Trophoblast cell (in vitro differentiated cells and primary cell): ENCODE measurements at places on chromosomes 3 and 15.

DNA sequence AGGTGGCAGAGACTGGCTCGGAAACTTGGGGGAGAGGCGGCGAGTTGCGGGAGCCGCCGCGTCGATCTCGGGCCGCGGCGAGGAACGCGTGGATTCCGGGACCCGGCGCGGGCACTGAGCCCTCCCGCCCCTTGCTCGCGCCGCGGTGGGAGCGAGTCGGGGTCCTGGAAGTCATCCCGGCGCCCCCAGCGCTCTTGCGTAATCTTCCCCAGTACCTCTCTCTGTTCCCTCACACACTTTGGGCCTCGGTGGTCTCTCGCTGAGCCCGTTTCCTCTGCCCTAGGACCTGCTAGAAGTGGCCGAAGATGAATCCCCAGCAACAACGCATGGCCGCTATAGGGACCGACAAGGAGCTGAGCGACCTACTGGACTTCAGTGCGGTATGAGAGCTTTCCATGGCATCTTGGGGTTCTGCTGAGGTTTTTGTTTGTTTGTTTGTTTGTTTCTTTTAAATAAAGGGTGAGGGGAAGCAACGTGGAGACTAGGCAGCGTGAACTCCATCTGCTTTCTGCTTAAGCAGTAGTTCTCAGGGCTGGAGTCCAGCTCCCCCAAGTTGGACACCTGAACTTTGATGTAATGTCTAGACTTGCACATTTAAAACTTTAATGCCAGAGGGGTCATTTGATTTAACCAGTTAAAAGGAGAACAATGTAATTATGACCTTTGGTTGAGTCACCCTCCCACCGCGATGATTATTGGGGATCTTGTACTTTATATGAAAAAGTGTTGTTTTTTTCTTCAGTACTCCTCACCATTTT lies 1.3 kb downstream of the TCF12 start:
- peaks cover 1% of the 10 kb centered on the region for H3K36me3 ChIP-seq
- H3K27me3 ChIP-seq: no peaks in the 10 kb centered on the region
- H3K4me3 ChIP-seq: peak overlapping the region; percentile 94
- DNase-seq: peak; percentile 44
- H3K4me1 ChIP-seq: peaks cover 4% of the 10 kb centered on the region

- DNase-seq: no peak
- peaks cover 14% of the 10 kb centered on the region for H3K36me3 ChIP-seq
- H3K27ac ChIP-seq: no peak overlapping the region
- no peaks in the 10 kb centered on the region for H3K4me1 ChIP-seq
- H3K27me3 ChIP-seq: no peaks in the 10 kb centered on the region
Observed at GRCh38 chr3:100374521-100374920, 26.4 kb downstream of the TOMM70 start.

DNA sequence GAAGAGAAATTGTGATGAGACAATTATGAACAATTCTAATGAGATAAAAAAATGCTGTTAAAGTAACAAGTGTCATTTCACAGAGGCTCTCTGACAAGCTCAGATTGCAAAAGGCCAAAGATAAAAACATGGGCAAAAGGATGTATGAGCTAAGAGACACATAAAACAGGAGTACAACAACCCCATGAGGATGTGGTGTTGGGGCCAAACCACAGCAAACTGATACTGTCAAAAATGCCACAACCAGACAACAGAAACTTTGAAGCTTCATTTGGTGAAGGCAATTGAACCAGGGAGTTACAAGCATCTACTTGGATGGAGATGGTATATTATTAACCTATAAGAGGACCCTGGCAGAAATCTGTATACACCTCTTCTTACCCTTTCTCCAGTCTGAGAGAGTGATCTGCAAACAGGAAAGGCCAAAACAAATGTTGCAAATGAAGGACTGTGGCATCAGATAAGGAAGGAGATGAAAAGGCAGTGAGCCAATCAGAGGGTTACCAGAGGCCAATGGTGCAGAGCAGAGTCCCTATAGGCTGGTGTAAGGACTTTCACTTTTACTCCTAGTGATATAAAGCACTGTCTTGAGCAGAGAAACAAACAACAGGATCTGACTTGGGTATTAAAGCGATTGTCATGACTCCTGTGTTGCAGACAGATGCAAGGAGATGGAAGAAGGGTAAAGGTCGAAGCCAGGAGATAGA lies 659.0 kb downstream of the NTRK3 start:
- no peak for DNase-seq
- H3K27ac ChIP-seq: no peak overlapping the region
- no peak overlapping the region for H3K4me3 ChIP-seq

GRCh38 chr3:45105855-45106671 lies 40.1 kb downstream of the CDCP1 start:
- no peaks in the 10 kb centered on the region for H3K4me1 ChIP-seq
- no peak overlapping the region for H3K4me3 ChIP-seq
- no peak overlapping the region for H3K27ac ChIP-seq

- H3K36me3 ChIP-seq: no peaks in the 10 kb centered on the region
- H3K27me3 ChIP-seq: no peaks in the 10 kb centered on the region
- no peak for DNase-seq
- H3K4me3 ChIP-seq: no peak overlapping the region
- no peaks in the 10 kb centered on the region for H3K4me1 ChIP-seq
Observed at GRCh38 chr15:31086344-31086743, 15.2 kb downstream of the TRPM1 start.

DNA sequence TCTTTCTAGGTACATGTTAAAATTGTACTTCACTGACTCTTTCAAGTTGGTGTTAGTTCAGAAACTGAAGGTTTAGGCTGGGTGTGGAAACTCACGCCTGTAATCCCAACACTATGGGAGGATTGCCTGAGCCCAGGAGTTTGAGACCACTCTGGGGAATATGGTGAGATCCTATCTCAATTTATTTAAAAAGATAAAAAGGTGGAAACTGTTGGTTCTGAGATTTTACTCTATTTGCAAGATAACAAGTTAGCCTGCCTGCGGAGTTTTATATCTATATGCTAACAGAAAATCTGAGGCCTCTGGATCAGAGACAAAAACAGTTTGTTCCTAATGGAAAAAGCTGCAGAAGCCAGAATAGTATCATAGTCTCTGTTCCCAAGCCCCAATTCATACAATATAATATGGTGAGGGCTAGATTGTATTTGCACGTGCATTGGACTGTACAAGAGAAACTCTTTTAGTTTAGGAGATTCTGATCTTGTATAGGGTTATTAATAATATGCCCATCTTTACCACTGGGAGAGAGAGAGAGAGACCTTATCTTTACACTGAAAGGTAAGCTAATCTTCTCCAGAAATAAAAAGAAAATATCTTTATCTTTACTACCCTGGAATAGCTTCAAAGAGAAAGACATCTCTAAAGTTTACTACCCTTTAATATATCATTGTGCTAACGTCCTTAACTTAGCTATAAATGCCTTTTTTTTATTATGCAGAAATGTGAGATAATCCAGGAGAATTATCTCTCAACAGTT lies 1267.6 kb downstream of the OTOL1 start:
- H3K27me3 ChIP-seq: no peaks in the 10 kb centered on the region
- no peaks in the 10 kb centered on the region for H3K36me3 ChIP-seq
- H3K4me3 ChIP-seq: no peak overlapping the region
- H3K4me1 ChIP-seq: no peaks in the 10 kb centered on the region

DNA sequence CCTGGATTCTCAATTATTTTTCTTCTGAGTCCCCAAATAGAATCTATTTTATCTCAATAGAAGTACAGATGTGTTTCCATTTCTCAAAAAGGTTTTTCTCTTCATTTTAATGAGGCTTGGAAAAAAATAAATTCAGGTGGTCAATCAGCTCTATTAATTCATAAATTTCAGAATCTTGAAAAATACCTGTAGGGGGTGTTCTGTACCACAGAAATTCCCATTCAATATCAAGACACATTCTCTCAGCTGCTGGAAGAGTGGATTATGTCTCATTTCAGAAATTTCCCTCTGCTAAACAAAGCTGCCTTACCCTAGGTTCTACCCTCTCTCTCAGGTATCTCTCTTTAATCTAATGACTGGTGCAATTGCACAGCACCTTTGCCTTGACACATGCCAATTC lies 1121.2 kb downstream of the SI start:
- H3K4me3 ChIP-seq: no peak overlapping the region
- H3K36me3 ChIP-seq: no peaks in the 10 kb centered on the region
- H3K27ac ChIP-seq: no peak overlapping the region
- no peak for DNase-seq
- no peaks in the 10 kb centered on the region for H3K4me1 ChIP-seq

GRCh38 chr15:64072812-64073211 lies 20.8 kb downstream of the CIAO2A start:
- H3K4me1 ChIP-seq: no peaks in the 10 kb centered on the region
- H3K36me3 ChIP-seq: peaks cover 10% of the 10 kb centered on the region
- H3K27ac ChIP-seq: no peak overlapping the region

DNA sequence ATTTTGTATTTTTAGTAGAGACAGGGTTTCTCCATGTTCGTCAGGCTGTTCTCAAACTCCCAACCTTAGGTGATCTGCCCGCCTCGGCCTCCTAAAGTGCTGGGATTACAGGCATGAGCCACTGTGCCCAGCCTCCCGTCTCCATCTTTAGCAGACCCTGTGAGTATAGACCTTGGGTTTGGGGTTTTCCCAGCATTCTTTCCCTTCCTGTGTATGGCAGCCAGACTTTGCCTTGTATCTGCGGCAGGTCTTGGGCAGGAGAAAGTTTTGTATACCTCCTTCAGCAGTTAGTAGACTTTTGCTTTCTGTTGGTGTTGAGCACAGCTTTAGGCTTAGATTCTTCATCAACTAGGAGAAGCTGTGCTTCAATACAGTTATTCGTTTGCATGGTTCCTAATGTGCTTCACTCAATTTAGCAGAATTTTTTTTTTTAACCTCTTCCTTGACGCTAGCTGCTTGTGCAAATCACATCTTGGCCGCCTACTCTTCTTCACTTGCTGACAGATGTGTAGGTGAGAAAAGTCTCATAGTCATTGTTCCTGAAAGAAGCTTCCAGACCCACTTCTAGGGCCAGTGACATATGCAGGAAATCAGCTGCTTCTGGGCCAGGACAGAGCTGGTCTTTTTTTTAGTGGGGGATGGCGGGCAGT lies 38.4 kb downstream of the MAP2K1 start:
- no peaks in the 10 kb centered on the region for H3K36me3 ChIP-seq
- H3K4me3 ChIP-seq: no peak overlapping the region
- no peaks in the 10 kb centered on the region for H3K27me3 ChIP-seq
- no peak overlapping the region for H3K27ac ChIP-seq

- no peak overlapping the region for H3K4me3 ChIP-seq
- no peak overlapping the region for H3K27ac ChIP-seq
- no peaks in the 10 kb centered on the region for H3K4me1 ChIP-seq
- DNase-seq: peak; percentile 16
Observed at GRCh38 chr15:55247311-55247710, 42.3 kb downstream of the RAB27A start.

- no peaks in the 10 kb centered on the region for H3K36me3 ChIP-seq
- peak; percentile 94 for DNase-seq
- peaks cover 5% of the 10 kb centered on the region for H3K4me1 ChIP-seq
Observed at GRCh38 chr3:41681479-41681878, 280.4 kb downstream of the ULK4 start.

DNA sequence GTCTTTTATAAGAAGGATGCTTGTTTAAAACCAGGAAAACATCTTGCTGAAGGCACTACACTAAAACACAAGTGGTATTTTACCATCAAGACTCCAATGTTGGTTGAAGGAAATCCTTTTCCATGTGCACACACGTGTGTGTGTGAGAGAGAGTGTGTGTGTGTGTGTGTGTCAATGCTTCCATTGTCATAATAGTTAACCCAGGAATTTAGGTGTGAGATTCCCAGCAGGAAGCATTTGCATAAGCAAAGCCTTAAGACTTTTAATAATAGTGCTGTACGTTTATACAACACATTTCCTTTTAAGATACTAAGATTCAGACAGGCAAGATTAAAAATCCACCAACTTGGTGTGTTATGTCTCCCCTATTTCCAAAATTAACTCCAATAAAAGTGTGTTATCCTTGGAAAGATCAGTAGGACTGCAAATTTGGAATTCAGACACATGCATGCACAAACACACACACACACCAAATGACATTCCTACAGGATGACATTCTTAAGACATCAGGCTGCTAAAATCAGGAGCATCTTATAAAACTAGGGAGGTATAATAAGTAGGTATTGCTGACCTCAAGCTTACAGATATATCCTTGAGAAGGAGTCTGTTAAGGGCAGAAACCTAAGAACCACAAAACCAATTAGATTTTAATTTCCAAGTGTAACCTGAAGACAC lies 18.3 kb downstream of the LMCD1 start:
- H3K27ac ChIP-seq: no peak overlapping the region
- peaks cover 13% of the 10 kb centered on the region for H3K36me3 ChIP-seq
- no peaks in the 10 kb centered on the region for H3K4me1 ChIP-seq
- DNase-seq: no peak

- DNase-seq: peak; percentile 13
- H3K27me3 ChIP-seq: no peaks in the 10 kb centered on the region
- no peaks in the 10 kb centered on the region for H3K36me3 ChIP-seq
- H3K4me1 ChIP-seq: no peaks in the 10 kb centered on the region
Observed at GRCh38 chr3:158352551-158352950, 218.4 kb upstream of the MLF1 start.

GRCh38 chr15:77716632-77717332 lies 84.1 kb upstream of the LINGO1 start:
- DNase-seq: no peak
- no peak overlapping the region for H3K4me3 ChIP-seq
- no peak overlapping the region for H3K27ac ChIP-seq
- no peaks in the 10 kb centered on the region for H3K4me1 ChIP-seq
- no peaks in the 10 kb centered on the region for H3K27me3 ChIP-seq
